Left renal cortex interstitium (tissue), 4 donors: ENCODE measurements at places on chromosomes 5 and 9.

GRCh38 chr9:98551511-98552286 is 157.0 kb downstream of the GABBR2 start:
- DNase-seq: no peak

GRCh38 chr5:159800131-159800840 is 116.0 kb upstream of the ADRA1B start:
- DNase-seq: no peak

DNA sequence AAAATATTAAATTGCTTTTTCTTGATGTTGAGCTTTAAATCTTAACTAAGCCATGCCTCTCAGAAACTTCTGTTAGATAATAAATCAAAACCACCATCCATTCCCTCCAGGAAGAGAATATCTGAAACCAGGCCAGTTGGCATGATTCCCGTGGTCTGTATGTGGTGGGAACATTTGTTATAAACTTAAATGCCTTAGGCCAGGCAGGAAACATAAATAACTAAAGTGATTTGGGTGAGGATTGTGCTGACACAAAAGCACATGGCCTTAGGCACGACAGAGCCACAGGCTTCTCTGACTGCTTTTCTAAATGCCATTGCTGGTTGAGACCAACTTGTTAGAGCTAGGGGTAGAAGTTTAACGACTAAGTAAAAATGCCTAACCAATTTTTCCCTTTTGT is 255.9 kb downstream of the GABRG2 start:
- DNase-seq: peak; percentile 28

- peak; percentile 13 for DNase-seq
These were observed 697 bp upstream of the PRUNE2 start for GRCh38 chr9:76906647-76906975.

- DNase-seq: no peak
These were observed 159.0 kb downstream of the PBX3 start for GRCh38 chr9:125906144-125906543.

- DNase-seq: no peak
These were observed 176.3 kb upstream of the PTGER4 start for GRCh38 chr5:40503439-40503838.

DNA sequence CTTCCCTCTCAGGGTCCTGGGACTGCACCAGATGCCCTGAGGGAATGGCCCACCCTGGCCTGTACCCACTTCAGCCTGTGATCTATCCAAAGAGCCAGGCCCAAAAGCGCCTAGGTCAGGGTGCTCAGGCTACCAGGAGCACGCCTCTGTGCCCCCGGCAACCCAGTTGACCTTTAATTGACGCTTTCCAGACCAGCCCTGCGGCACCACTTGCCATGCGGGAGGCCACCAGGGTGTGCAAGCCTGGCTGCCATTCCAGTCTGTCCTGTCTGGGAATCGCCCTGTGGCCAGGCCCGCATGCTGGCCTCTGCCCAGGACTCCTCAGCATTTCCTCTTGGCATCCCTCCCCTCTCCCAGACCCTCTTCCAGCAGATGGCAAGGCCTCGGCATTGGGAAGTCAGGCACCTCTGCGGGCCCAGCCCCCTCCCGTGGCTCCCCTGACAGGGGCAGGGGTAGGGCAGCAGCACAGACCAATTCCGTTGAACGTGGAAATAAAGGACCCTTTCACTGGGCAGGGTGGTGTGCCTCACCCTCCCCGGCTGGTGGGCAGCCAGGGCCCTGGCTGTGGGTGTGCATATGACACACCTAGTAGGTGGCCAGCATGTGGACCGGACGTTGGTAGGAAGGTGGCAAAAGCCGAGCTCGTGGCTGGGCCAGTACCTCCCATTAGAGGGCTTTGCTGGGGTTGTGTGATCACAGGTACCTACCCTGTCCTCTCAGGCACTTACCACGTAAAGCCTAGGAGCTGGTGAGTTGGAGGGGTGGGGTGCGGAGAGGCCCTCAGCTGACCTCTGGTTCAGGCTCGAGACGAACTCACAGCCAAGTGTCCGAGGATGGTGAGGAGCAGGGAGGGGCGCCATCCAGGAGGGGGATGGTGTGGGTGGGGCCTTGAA is 3.5 kb upstream of the AIF1L start:
- no peak for DNase-seq
